ENCODE measurements at places on chromosomes 6 and 20.
A peak's percentile ranks its signal among the peaks of the same experiment; 100 is the strongest.

DNA sequence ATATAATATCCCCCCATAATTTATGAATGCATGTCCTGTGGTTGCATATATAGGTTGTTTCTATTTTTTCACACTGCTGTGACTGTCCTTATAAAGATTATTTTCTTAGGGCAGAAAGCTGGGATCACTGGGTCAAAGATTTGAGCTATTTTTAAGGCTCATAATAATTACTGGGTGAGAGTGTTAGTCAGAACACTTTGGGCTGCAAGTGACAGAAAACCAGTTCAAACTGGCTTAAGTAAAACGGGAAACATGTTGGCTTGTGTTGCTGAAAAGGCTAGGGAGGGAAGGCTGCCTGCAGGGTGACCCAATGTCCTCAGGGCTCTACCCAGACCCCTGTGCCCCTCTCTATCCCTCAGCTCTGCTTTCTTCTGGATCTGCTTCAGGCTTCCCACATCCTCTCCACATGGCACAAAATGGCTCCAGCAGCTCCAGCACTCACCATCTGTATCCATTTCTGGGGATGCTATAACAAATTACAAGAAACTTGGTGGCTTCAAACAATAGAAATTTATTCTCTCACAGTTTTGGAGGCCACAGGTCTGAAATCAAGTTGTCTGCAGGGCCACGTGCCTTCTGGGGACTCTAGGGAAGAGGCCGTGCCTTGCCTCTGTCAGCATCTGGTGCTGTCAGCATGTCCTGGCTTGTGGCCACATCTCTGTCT, 33.1 kb upstream of the MLN start:
- DNase-seq, result no peak

DNA sequence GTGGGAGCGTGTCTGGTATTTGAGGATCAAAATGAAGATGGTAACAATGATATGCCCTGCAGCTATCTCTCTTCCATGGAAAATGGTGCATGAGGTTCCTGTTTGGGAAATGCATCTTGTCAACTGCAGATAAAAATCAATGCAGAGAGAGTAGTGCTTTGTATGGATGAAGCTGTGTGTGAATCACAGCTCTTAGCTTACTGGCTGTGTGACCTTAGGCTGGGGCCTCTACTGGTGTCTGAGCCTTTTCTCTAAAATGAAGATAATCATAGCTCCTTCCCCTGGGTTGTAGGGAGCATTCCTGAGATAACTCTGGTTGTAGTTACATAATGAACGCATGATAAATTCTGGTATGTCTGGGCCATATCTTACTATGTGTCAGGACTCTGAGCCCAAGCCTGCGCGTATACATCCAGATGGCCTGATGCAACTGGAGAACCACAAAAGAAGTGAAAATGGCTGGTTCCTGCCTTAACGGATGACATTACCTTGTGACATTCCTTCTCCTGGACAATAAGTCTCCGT, 19.6 kb downstream of the ANGPT4 start:
- no peak for DNase-seq

GRCh38 chr20:57653910-57654309, 33.7 kb upstream of the ZBP1 start:
- peak; percentile 15 for DNase-seq

GRCh38 chr6:19831358-19831757, 5.8 kb upstream of the ID4 start:
- no peak for DNase-seq

- DNase-seq, result no peak
Observed at GRCh38 chr6:14288910-14289309, 171.3 kb downstream of the CD83 start.

GRCh38 chr20:50427719-50428083, 82.5 kb upstream of the PTPN1 start:
- DNase-seq, result no peak

- DNase-seq, result no peak
Observed at GRCh38 chr20:59737816-59738215, 133.5 kb downstream of the PHACTR3 start.
